NCI-H146 (cell line): ENCODE measurements at places on chromosomes 2 and 18.

- no peak for DNase-seq
These were observed 201.9 kb upstream of the SPRED2 start for GRCh38 chr2:65634304-65634703.

- DNase-seq = no peak
These were observed 10.7 kb downstream of the KCNJ3 start for GRCh38 chr2:154709215-154709614.

DNA sequence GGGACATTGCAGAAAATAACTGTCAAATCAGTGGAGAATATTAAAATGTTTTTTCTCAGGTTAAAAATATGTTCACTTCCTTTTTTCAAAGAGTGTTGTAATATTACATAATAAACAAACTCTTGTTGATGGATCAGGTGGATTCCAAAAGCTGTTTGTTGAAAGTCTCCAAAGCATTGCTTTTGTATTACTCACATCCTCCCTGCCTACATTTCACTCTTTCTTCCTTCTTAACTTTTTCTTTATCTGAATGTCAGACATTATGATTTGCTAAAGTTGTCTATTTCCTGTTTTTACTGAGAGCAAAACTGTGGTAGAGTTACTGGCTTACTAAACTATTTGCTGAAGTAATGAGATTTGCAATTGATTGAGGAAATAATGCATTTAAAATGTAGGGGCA is 92.1 kb downstream of the CDH19 start:
- DNase-seq = no peak

- no peak for DNase-seq
These were observed 579.9 kb downstream of the CCDC85A start for GRCh38 chr2:56763683-56764082.

DNA sequence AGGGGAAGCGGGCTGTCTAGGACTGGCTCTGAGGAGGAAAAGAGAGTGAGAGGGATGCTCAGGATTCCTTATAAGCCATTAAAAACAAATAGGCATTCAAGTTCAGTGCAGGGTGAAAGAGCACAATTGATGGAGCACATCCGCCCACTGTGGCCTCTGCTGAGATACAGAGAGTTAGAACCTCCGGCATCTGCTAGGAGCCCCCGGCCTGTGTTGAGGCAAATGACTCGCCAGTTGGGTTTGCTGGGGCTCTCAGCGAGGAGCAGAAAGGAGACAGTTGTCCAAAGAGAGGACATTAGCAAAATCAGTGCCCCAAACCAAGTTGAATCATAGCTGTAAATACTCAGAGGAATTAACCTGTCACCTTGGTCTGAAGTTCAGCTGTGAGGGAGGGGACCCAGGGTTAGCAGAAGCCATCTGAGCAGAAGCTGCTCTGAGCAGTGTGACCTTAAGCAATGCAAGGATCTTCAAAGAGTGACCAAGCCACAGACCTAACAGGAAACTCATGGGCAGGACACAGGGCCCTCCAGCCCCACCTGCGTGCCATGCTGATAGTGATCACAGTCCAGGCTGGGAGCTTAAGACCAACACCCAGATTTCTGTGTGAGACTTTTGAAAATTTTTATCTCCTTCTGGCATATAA is 23.3 kb upstream of the IL18RAP start:
- no peak for DNase-seq

DNA sequence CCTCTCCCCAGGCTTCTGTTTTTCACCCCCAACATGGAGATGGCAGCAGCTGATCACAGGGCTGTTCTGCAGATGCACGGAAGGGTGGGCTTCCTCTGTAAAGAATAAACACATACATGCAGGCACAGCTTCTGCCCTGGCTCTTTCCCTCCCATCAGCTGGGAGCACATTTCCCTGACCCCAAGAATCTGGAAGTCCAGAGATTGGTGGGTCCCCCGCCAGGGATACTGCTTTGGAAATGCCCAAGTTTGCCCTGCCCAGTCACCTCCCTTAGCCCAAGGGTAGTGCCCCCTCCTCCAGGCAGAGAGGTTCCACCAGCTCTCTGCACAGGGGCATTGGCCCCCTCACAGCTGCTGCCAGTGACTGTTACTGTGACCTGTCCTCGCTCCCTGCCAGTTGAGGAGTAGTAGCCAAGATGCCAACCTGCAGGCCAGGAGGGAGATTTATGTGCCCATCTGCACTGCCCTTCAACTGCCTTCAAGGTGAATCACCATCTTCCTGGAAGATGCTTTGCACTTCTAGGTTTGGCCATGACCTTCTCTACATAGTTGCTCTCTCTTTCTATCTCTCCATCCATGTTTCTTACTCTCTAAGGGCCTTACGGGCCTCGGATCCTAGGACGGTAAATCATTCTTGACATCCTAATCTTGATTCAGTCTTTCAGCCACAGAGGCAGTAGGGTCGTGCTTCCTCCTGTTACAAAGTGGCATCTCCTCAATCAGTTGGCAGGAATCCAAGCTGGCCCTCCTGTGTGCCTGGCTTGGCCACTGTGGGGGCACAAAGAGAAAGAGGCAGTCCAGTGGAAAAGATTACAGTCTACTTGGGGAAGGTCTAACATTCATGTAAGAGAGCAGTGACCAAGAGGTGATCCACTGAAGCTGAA is 121.8 kb downstream of the CTIF start:
- DNase-seq = no peak

- DNase-seq = peak; percentile 2
These were observed 34.3 kb downstream of the FMNL2 start for GRCh38 chr2:152369176-152369860.

- no peak for DNase-seq
These were observed 33.9 kb downstream of the ADRA2B start for GRCh38 chr2:96082211-96083063.

DNA sequence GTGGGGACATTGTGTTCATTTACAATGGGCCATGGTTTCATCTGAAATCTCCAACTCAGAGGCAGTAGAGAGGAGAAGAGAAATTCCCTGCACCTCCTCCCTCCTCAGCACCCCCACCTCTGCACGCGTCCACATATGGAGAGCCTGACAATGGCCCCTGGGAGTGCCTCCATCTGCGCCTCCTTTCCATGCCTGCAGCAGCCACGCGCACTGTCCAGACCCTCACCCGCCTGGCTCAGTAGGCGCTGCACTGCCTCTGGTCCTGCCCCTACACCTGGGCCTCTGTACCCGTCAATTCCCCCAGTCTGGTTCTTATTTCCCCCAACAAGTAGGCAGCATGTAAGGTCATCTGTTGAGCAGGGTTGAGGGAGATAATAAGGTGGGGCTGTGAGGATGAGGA is 23.8 kb downstream of the MPHOSPH10 start:
- no peak for DNase-seq

GRCh38 chr2:236057375-236057774 is 110.8 kb downstream of the GBX2 start:
- DNase-seq = no peak

- no peak for DNase-seq
These were observed 95.3 kb upstream of the FAM136A start for GRCh38 chr2:70397186-70397585.

GRCh38 chr2:7672027-7672684 is 754.9 kb downstream of the RNF144A start:
- DNase-seq = peak; percentile 72

DNA sequence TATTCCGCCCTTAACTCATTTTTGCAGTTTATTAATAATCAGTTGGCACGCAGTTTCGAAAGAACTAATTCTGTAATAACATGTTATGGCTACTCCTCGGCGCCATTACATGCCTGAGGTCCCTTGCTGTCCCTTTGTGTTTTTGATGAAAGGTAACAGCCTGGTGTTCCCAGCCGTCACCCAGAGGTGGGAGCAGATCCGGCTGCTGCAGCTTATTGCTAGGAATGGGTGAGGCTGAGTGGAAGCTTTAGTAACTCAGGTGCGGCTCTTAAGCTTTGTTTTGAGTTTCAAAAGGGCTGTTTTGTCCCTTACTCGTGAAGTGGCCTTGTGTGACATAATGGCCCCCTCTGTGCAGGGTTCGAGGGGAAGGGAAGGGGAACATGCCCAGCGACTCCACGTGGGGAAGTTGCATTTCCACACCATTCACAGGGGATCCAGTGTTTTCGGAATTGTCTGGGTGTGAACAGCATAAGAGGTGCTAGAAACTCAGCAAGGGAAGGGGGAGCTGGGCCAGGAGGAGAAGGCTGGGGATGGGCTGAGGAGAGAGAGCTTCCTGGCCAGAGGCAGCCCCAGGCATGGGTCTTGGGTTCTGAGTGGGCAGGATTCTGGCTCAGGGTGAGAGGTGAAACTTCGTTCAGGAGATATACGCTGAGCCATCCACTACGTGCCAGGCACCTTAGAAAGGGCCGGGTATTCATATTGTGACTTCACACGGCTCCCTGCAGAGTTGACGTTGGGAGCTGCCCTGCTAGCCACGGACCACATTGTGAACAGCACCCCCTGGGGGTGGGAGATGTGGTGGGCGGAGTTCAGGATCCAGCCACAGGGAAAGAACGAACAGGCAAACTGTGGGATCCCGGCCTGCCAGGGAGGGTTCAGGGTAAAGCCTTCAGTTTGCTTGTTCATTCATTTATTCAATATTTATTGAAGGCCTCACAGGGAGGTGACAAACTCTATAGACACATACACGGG is 84.4 kb downstream of the TGOLN2 start:
- DNase-seq = peak; percentile 70

DNA sequence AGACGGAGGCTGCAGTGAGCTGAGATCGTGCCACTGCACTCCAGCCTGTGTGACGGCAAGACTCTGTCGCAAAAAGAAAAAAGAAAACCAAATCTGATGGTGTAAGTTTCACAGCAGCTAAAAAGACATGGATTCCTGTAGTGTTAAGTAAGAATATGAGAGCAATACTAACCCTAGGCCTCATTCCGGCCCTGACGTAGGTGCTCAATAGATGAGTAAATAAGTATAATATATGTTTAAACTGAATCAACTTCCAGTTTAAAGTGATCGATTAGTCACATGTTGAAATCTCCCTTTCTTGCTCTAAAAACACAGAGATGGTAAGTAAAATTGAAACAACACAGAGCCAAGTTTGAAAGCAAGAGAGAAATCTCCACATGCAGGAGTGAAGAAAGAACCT is 8.0 kb downstream of the ME2 start:
- no peak for DNase-seq

DNA sequence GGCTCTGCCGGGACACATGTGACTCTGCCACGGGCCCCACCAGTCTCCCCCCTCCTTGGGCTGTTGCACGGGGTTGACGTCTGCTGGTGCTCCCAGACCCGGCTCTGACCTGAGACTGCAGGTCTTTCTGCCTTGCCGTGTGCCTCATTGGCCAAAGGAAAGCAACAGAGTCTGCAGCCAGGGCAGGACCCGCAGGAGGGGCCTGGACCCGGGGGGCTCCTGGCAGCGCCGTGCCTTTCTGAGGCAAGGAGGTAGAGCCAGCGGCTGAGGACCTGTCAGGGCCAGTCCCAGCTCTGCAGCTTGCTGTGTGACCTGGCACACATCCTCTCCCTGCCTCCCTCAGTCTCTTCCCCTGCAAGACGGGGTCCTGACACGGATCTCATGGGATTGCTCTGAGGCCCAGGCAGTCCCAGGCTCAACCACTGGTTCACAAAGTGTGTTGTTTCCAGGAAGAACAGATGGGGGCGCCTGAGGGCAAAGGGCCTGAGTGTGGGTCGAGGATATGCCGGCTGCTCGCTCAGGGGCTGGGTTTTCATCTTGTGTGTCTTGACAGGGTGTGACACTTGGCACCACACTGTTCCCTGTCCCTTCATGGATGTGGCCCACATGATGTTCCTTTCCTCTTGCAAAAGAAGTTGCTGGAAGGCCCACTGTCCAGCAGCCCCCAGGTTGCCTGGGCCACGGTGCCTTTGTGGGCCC is 9.0 kb downstream of the CAPN10 start:
- DNase-seq = no peak

GRCh38 chr2:21800356-21800755 is 676.6 kb downstream of the TDRD15 start:
- no peak for DNase-seq

- no peak for DNase-seq
These were observed 150.1 kb upstream of the RMP24 start for GRCh38 chr18:35822413-35822812.

GRCh38 chr2:154132827-154133226 is 261.1 kb downstream of the GALNT13 start:
- DNase-seq = no peak

- no peak for DNase-seq
These were observed 87.7 kb downstream of the PRKRA start for GRCh38 chr2:178363252-178363651.

DNA sequence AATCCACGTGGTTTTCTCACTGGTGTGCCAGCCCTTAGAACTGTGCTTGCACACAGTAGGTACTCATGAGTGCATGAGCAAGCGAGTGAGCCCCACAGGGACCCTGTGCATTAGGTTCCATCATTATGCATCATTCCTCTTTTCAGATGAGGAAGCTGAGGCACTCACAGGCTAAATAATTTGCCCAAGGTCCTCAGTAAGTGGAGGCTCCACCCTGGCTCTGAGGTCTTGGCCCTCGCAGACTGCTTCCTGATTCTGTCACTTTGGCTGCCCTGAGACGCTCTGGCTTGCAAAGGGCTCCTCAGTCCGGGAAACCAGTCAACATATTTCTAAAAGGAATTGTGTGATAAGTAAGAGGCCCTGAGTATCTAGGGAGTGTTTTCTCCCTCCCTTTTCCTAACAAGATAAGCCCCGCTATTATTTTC is 71.7 kb downstream of the IL1R2 start:
- no peak for DNase-seq

GRCh38 chr2:169034256-169034655 is 3.1 kb upstream of the ABCB11 start:
- no peak for DNase-seq

- no peak for DNase-seq
These were observed 1052.6 kb upstream of the PIK3C3 start for GRCh38 chr18:40902436-40902835.

DNA sequence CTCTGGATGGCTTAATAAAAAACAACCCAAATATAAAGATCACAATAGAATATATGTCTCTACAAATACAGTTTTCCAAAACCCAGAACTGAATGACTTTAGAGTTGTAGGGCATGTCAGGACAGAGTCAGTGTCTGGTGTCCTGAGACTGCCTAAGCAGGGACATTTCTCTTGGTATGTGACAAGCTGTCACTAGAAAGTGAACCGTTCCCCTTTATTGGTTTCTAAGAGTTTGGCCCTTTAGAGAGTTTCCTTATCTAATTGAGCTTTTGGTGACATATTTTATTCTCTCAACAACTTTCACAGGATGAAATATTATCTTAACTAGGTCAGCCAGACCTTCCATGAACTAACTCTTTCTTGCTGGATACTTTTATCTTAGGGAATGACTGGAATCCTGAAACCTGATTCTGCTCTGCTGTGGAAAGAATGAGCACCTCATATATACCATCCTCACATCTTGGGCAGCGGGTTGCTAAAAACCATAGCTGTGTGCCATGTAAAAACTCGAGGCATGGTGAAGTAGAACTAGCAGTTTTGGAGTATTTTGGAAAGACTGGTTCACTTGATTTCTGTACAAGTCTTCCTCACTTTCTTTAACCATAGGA is 54.8 kb downstream of the CAVIN2 start:
- no peak for DNase-seq

- no peak for DNase-seq
These were observed 42.6 kb upstream of the SDC1 start for GRCh38 chr2:20267529-20267928.

GRCh38 chr2:19543663-19544383 is 185.4 kb upstream of the OSR1 start:
- no peak for DNase-seq

GRCh38 chr2:231388725-231389346 is 6.7 kb upstream of the B3GNT7 start:
- no peak for DNase-seq

GRCh38 chr2:83113953-83114352 is 1345.1 kb downstream of the SUCLG1 start:
- DNase-seq = no peak

- no peak for DNase-seq
These were observed 9.0 kb upstream of the ONECUT2 start for GRCh38 chr18:57426187-57426586.
